Cerebellar nuclear complex (tissue), 1 donor: ENCODE measurements at places on chromosomes 1 and 21.

GRCh38 chr1:228164561-228165371, 838 bp upstream of the IBA57 start:
- DNase-seq, result no peak

- DNase-seq, result no peak
Measured at GRCh38 chr21:42526379-42526727, 12.7 kb downstream of the SLC37A1 start.

- DNase-seq, result no peak
Measured at GRCh38 chr1:66367369-66367768, 166.6 kb upstream of the SGIP1 start.

DNA sequence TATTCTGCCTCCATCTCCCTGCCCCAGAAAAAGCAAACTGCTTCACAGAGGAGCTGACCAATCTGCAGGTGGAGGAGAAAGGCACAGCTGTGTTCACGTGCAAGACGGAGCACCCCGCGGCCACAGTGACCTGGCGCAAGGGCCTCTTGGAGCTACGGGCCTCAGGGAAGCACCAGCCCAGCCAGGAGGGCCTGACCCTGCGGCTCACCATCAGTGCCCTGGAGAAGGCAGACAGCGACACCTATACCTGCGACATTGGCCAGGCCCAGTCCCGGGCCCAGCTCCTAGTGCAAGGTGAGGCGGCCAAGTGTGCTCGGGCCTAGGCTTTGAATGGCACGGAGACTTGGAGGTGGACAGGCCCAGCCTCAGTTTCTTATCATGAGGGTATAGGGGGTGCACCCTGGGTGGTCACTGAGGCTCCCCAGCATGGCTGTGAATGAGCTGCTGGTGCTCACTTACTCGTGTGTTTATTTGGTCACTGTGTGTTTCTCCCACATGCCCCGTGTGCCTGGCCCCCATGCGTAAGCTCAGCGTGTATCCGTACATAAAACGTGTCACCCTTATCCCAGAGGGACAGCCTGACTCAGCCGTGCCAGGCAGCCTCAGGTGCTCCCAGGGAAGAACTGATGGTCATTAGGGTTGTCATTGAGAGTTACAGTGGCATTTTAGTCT, 75.8 kb downstream of the OBSCN start:
- DNase-seq, result no peak
